ENCODE measurements at places on chromosomes 12 and 14. TPM values are rescaled to one million over a fixed set of nuclear protein-coding genes. Genes with fewer than 3 reads are reported as not detected.
A peak's percentile ranks its signal among the peaks of the same experiment; 100 is the strongest.

DNA sequence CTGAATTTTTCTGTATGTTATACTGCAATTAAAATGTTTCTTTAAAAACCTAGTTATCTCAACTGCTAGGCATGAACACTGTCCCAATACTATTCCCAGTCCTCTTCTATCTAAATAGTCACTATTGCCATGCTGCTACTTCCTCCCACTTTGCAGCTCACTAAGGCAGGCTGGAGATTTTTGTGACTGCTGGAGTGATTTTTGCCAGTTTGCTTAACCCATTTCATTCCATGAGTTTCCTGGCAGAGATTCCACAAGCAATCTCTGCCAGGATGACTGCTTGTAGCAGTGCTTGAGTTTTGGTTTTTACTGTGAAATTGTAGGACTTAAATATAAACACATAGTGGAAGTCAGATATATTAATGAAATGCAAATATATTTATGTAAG, 80.8 kb downstream of the BHLHE41 start:
- no peak for DNase-seq

DNA sequence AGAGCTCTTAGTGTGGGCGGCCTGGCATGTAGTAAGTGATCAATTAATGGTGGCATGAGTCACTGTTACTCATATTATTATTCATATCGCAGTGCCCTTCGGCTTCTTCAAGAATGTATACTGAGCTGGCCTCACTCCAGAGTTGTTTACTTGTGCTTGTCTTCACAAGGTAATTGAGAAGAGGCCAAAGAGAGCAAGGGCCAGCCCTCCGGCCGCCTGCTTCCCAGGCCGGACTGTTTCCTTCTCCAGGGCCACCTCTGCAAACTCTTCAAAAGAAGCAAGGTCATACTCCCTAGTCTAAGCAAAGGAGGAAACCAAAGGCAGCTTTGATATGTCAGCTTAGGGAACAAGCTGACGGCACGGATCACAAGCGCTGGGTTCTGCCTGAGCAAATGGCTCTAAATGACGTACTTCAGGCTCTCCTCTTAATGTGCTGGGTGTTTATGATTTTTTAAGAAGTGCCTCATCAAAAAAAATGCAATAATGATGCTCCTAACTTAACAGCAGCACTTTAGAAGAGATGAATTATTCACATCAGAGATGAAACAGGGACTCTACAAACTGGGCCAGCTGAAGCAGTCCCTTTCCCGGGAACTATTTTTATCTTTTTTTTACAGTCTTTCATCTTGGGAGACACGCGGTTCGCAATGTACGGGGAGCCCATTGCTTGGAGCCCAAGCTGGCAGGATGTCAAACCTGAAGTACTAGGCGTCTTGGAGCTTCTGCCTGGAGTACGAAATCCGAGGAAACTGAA, 65.6 kb upstream of the DLK1 start:
- DNase-seq, result no peak

Gene POU6F1
- total RNA-seq, result 10.2 TPM

Gene PZP
- total RNA-seq, result not detected

Gene HELB
- 2.9 TPM for total RNA-seq

GRCh38 chr12:132633901-132634300, 15.3 kb downstream of the P2RX2 start:
- peak; percentile 61 for DNase-seq

DNA sequence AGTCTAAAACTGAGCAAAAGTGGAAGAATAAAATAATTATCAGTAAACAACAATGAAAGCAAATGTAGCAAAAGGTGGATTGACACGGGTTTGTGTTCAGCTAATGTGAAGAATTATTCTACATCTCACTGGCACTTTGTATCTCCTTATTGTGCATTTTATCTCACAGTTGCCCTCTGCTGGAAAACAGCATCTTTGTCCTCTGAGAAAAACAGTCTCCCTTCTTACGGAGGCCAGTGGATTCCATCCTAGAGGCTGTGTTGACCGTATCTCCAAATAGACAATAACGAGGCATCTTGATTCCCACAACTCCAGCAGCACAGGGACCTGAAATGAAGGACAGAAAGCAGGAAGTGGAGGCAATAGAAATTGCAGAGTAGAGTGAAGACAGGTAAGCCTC, 51.3 kb upstream of the PLBD1 start:
- no peak for DNase-seq

GRCh38 chr14:56358275-56358674, 221.3 kb upstream of the TMEM260 start:
- DNase-seq, result no peak

Gene GNPTAB
- 28.8 TPM for total RNA-seq

GRCh38 chr14:32576088-32576795, 247.1 kb downstream of the AKAP6 start:
- no peak for DNase-seq

DNA sequence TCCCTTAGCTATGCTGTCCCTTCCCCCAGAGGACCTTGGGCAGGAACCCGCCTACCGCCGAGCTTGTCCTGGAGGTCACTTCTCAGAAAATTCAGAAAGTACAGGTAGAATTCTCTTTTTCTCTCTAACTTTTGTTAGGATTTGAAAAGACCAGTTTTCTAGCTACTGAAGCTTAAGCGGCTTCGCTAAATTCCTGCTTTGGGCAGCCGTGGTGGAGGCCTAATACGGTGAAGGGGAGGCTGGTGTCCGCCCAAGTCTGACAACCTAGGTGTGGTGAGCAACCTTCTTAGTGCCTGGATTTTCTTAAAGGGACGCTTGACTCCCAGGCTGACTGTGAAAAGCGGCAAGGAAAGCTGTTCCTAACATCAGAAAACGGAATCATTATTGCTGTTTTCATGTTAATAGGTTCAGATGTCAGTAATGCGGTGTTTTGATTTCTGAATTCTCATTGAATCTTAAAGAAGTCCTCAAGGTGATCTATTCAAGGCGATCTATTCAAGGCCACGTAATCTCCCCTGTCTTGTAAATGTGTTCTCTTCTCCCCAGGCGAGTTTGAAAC, 835 bp downstream of the FGD4 start:
- no peak for DNase-seq

DNA sequence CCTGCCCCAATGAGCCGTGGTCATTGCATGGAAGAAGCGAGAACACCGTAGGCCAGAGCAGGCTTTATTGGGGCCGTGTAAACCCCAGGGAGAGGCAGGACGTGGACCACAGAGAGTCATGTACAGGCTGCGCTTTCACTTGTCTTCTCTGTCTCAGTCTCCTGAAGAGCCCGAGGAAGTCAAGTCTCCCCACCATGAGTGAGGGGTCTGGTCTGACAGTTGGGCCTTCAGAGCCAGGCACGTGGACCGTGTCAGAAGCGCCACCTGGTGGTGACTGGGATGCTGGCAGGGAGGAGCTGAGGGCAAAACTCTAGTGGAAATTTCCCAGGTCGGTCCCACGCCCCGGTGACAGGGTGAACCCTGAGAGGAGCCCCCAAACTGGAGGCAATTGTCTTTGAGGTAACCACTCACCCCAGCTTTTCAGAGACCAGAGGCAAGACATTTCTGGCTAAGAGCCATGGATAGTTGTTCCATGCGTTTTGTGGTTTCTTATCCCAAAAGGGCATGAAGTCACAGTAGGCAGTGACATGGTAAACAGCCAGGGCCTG, 17.4 kb downstream of the RPS6KL1 start:
- DNase-seq, result no peak

- no peak for DNase-seq
Observed at GRCh38 chr12:51056242-51056641, 8.1 kb downstream of the LETMD1 start.

Gene ABHD4
- 89.9 TPM for total RNA-seq

Gene ZCCHC8
- 16.8 TPM for total RNA-seq

Gene SLC25A21
- 0.36 TPM for total RNA-seq

DNA sequence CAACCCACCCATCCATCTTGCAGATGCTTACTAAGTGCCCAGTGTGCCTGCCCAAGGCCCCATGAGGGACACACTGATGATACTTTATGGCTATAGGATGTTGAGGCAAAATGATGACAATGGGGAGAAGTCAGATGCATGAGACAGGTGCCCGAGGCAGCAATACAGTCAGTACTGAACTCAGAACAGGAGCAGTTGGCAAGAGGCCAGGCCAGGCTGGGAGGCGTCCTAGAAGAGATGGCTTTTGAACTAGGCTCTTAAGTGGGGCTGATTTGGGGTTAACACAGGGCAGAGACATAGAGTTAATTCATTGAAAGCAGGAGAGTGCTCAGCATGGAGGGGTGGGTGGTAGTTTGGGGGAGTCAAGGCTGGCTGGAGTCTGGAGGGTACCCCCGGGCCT, 15.6 kb downstream of the PLBD2 start:
- no peak for DNase-seq

DNA sequence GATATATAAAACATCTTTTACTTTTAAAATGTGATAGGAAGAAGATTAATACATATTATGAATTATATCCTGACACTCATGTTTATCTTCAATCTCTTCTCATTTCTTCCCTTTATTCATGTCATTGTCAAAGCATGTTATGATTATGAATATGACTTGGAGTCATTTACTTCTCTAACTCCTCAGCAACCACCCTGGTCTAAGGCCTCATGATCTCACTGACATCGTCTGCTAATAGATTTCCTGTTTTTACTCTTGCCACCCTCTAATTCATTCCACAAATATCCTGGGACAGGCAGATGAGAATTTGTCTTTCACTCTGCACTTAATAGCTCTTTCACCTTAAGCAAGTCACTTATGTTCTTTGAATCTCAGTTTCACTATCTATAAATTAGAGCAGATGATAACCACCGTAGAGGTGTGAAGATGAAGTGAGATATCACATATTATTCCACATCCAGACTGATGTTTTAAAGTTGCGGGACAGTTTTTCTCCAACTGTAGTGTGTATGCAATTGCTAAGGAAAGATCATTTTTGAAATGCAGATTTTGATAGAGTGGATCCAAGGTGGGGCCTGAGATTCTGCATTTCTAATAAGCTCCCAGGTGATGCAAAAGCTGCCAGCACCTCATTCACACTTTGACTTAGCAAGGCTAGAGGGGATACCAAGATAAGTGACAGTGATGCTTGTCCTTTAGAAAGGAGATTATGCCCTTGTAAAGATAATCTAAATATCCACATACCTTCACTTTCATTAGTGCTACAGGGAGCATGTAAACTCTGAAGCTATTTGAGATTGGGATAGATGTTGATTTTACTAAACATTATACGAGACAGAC, 3.3 kb upstream of the IAPP start:
- DNase-seq, result no peak

GRCh38 chr12:9750276-9751203, 10.2 kb downstream of the CD69 start:
- no peak for DNase-seq

GRCh38 chr12:119177056-119177325, 1.7 kb upstream of the HSPB8 start:
- DNase-seq, result no peak

- no peak for DNase-seq
Observed at GRCh38 chr12:52023182-52023975, 16.6 kb downstream of the TAMALIN start.

- DNase-seq, result no peak
Observed at GRCh38 chr14:58796242-58797009, 158.7 kb downstream of the DACT1 start.

DNA sequence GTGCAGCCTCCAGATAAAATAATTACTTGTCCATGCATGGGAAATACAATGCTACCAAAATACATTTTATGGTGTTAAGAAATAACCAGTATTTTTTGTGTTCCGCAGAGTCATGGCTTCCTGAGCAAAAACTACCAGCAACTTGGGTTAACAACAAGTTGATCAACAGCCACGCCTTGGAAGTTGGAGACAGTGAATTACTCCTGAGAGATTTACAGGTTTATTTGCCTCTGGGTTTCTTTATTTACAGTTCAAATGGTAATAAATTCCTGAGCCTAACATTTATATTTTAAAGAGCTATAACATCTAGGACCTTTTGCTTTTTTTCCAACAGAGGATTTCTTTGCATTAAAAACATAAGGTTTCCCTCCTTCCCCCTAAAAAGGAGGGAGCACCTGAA, 194.0 kb downstream of the IPO8 start:
- DNase-seq, result no peak

GRCh38 chr12:4434301-4434700, 11.3 kb downstream of the FGF6 start:
- DNase-seq, result no peak

Gene GPR84
- total RNA-seq, result not detected
